MCF 10A (cell line): ENCODE measurements at places on chromosomes 13 and 19.

DNA sequence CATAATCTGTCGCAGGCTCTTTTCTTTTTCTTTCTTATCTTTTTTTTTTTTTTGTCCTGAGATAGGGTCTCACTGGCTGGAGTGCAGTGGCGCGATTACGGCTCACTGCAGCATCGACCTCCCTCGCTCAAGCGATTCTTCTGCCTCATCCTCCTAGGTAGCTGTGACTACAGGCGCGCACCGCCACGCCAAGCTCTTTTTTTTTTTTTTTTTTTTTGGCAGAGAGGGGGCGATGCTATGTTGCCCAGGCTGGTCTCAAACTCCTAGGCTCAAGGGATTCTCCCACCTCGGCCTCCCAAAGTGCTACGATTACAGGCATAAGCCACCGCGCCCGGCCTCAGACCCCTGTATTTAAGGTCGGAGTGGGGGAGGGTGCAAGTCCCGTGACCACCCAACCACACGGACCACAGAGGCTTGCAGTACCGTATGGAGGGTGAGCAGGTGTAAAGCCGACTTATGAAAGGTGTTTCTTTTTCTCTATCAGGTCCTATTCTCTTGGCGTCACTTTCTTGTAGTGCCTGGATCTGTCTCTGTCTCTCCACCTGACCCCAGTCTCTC is 2.0 kb downstream of the PHLDB3 start:
- DNase-seq, result no peak

DNA sequence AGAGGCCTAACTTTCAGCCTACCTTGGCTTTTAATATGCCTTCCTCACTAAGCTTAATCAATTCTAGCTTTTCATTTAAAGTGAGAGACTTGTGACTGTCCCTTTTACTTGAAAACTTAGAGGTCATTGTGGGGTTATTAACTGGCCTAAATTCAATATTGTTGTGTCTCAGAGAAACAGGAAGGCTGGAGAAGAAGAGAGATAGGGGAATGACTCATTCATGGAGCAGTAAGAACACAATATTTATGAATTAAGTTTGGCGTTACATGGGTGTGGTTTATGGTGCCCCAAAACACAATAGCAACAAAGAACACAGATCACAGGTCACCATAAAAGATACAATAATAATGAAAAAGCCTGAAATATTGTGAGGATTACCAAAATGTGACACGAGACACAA is 612.1 kb downstream of the TBC1D4 start:
- no peak for DNase-seq

DNA sequence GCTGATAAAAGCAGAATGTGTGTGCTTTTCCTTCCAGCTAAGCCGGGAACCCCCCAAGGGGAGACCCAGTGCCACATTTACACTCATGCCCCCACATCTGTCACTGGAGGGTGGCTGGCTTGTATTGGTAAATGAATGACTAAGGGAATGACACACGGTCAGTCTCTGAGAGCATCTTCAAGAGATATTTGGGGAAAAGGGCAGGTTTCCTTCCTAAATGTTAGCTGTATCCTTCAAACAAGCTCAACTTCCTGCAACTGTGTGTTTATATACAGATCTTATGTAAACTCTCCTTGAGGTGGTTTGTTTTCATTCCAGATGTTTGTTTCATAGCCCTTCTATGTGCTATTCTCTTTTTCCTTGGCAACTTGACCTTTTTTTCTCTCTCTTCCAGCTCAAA is 192.6 kb downstream of the COL4A1 start:
- DNase-seq, result no peak

GRCh38 chr19:50739132-50739913 is 16.2 kb downstream of the CLEC11A start:
- no peak for DNase-seq

DNA sequence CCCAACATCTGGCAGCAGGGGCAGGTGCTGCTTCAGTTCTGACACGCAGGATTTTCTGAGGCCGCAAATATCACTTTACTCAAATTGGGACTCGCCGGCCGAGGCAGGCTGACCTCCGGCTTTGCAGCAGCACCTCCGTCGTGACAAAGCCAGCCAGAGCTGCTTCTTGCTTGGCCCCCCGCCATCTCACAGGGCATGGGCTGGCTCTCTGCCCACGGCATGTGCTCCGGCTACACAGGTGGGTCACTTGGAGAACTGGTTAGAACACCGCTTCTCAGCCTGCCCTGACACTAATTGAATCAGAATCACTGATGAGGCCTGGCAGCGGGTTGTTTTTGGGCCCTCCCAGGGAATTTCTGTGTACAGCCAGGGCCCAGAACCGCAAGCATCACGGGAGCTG is 112.3 kb downstream of the SLC7A1 start:
- DNase-seq, result no peak

- peak; percentile 90 for DNase-seq
Observed at GRCh38 chr13:86051134-86052103, 252.2 kb upstream of the SLITRK6 start.
